ENCODE measurements at places on chromosomes 11 and 22.
A peak's percentile ranks its signal among the peaks of the same experiment; 100 is the strongest.

DNA sequence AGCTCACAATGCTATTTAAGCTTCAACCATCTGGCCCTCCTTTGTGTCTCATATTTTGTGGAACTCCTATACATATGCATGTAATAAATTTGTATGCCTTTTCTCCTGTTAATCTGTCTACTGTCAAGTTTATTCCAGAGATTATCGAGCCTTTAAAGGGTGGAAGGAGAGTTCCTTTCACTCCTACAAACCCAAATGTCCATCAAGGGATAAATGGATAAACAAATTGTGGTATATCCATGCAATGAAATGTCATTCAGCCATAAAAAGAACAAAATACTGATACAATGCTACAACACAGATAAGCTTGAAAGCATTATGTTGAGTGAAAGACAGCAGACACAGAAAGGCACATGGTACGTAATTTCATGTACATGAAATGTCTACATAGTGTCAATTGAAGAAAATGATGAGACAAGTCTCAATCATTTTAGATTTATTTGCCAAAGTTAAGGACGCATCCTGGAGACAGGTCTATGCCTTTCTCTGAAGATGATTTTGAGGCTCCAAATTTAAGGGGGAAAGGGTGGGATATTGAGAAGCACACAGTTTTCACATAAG is 17.7 kb upstream of the FEZ1 start:
- no peak for DNase-seq

DNA sequence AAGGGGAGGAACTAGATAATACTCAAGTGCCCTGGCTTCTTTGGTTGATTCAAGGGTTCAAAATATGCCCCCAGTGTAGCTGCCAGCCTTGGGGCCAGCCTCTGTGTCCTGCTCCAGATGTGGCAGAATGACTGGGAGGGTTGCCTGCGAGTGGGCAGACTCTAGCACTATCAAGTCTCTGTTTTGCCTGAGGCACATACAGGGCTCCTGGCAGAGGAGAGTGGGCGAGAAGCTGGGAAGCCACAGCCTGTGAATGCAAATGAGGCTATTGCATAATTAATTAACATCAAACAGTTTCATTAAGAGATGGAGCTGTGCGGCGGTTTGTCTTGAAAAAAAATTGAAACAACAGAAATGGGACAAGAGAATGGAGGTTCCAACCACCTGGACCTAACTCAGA is 50.8 kb downstream of the BUD13 start:
- no peak for DNase-seq

DNA sequence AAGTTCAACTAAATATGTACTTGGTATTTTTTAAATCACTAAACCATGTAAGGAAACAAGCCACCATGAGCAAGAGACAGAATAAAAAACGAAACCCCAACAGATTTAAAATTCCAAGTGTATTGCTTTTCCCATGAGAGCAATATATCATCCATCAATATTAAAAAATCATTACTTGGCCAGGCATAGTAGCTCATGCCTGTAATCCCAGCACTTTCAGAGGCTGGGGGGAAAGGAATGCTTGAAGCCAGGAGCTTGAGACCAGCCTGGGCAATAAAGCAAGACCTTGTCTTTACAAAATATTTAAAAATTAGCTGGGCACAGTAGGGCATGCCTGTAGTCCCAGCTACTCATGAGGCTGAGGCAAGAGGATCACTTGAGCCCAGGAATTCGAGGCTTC is 190.8 kb downstream of the TTC28 start:
- no peak for DNase-seq

DNA sequence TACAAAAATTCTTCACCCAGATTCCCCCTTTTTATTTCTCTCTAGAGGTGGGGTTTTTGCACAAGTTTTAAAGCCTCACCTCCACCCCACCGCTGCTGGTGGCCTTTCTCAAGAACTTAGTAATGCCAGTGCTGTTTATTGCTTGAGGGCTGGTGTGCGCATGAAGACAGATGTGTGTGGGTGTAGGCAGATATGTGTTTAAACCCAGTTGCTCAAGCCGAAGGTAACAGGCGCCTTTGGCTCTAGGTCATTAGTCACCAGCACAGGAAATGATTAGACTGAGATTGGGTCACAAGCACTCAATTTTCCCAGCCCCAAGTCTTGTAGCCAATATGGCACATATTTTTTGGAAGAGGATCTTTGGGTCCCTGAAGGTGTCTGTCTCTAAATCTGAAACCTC is 2.7 kb upstream of the CLMP start:
- no peak for DNase-seq

GRCh38 chr11:43419460-43419859 is 60.7 kb downstream of the TTC17 start:
- DNase-seq: peak; percentile 67

DNA sequence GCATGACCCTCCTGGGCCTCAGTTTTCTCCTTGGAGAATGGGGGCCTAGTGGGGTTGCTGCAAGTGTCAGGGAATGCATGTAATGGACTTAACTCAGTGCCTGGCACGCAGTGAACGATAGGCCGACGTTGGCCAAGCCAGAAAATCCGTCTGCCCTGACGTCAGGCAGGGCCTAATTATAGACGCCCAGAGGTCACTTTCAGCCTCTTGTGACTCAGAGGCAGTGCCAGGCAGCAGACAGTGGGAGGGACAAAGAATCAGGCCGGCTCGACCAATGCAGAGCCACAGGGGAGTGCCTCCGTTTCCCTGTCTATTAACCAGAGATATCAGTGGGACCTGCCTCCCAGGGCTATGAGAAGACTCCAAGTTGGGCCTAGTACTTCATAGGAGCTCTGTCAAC is 115.0 kb downstream of the MN1 start:
- DNase-seq: peak; percentile 79

DNA sequence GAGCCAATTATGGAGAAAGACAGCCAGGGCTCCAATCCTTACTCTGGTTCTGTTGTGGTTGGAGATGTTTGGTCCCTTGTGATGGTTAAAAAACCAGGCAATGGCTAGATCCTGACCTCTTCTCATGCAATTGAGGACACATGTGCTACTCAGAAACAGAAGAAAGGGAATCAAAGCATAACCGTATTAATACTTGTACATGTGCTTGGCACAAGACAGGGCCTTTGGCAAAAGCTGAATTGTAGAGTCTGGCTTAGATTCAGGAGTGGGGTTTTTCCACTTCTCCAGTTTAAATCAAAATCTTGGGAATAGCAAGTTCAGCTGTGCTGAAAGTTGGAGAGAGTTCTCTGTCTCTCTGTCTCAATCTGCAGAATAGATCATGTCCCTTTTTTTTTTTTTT is 80.1 kb upstream of the E2F8 start:
- peak; percentile 92 for DNase-seq

- peak; percentile 89 for DNase-seq
Measured at GRCh38 chr11:1559111-1559951, 12.7 kb downstream of the DUSP8 start.
